ENCODE measurements at places on chromosomes 2 and 18.

DNA sequence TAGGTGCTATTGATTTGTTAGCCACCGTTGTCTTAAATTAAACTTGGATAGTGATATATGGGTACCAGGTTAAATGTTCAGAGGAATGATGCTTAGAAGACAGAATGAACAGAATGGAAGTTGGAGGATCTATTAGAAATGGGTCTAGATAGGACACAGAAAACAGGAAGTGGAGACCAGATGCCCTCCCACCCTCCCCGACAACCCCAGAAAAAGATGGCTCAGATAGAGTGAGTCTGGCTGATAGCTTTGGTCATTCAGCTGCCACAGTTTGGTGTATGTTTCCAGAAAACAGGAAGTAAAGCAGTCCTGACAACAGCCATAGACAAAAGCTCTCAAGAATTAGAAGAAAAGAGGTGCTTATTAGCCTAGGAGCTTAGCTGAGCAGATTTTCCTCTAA lies 71.5 kb upstream of the DSG1 start:
- DNase-seq, result no peak

DNA sequence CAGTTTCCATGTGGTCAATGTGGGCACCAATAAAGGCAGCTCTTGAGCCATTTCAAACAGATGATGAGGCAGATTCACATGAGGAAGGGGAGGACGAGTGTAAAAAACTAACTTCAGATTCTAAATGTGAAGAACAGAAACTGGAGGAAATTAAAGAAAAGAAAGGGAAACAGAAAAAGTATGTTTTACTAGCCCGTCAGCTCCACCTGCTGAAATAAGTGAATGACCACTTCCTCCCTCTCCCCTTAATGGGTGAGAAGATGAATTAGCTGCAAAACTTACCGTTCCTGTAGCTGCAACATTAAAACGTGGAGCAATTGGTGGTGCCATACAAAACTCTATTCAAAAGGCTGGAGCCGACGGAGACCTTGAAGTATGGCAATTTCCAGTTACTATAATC lies 203.5 kb downstream of the UXS1 start:
- no peak for DNase-seq

DNA sequence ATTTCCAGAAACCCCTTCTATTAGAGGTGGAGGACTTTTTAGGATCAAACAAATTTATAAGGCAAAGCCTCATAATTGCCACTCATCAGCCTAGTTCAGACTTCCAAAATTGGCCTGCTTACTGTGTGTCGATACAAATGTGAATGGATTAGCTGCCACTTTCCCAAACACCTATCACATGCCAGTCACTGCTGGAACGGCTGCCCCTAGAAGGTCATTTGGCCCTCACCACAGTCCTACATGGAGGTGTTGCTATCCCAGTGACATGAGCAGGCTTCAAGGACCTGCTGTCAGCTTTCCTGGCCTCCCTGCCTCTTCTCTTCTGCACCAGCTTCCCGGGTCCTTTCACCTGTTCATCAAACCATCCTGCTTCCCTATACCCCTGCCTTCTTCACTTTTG lies 279.2 kb upstream of the SKOR2 start:
- DNase-seq, result no peak

- no peak for DNase-seq
Measured at GRCh38 chr18:46407486-46408166, 249.4 kb downstream of the LOXHD1 start.

- DNase-seq, result peak; percentile 27
Measured at GRCh38 chr2:4914551-4914950, 777.6 kb upstream of the SOX11 start.

DNA sequence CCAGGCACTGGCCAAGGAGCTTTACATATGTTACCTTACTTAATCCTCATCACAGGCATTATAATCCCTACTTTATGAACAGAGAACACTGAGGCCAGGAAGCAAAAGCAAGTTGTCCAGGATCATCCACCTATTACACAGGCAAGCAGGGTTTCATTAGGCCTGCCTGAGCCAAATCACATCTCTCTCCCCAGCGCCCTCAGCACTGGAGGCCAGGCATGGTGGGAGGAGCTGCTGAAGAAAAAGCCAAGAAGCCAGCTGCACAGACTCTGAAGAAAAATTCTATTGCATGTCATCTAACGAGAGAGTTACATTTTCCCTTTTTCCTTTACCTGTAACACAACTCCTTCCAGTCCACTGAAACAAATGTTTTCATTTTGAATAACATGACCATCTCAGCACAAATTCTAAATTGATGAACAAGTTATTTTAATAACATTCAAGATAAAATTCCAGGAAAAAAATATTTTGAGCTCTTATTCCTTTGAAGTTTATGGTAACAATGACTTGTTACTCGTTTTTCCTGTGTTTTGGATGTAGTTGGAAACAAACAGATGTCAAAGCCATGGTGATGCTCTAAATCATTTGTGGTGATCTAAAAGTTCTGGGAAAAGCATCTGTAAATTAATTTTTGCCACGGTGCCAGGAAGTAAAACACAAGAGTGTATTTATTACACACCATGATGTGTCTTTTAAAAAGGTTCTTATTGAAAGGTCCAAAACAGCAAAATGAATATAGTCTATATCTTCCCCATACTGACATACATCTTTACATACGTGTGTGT lies 139.0 kb upstream of the ITGB6 start:
- DNase-seq, result peak; percentile 83

DNA sequence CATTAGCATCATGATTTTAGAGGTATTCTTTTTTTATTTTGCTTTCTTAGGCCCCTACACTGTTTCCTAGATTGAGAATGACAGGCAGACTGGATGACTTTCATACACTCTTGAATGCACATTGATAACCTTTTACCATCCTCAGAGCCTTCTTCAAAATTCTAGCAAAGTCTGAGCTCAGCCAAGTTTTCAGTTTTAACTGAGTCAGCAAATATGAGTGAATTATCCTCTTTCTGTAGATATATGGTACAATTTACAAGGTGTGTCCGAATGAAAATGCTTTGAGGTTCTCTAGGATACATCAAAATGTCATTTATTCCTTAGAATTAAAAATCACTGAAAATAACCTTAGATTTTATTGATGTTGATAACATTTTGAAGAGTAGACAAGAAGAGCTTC lies 1038.2 kb upstream of the POU3F3 start:
- DNase-seq, result no peak

DNA sequence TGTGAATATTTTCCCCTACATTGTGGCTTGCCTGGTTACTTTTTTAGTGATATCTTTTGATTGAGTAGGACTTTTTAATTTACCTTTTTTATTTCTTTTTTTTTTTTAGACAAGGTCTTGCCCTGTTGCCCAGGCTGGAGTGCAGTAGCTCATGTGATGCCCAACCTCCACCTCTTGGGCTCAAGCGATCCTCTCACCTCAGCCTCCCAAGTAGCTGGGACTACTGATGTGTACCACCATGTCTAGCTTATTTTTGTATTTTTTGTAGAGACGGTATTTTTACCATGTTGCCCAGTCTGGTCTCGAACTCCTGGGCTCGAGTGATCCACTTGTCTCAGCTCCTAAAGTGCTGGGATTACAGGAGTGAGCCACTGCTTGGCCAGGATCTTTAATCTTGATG lies 25.3 kb downstream of the EML4 start:
- DNase-seq, result no peak

DNA sequence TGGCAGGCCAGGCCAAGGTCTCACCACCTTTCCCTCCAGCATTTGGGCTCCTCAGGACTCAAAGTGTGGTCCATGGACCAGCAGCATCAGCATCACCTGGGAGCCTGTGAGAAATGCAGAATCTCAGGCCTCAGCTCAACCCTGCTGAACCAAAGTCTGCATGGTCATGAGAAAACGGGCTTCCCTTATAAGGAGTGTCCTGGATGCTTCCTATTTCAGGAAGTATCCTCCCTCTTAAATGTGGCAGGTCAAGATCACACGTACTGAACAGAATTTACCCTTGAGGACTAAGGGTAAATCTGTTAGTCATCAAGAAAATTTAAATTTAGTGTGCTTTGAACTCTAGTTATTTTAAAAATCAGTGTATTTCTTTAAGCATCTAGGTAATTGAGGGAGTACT lies 11.8 kb downstream of the CD8A start:
- DNase-seq, result no peak

Measured in muscle of back (tissue), 13 donors.